Stimulated activated CD8-positive, alpha-beta memory T cell treated with anti-CD3 and anti-CD28 coated beads, Interleukin-4, amount 100 ng/mL, for 4 hours (primary cell): ENCODE measurements at places on chromosomes 4 and X.

GRCh38 chr4:41256131-41256739 lies 493 bp upstream of the UCHL1 start:
- DNase-seq, result no peak

DNA sequence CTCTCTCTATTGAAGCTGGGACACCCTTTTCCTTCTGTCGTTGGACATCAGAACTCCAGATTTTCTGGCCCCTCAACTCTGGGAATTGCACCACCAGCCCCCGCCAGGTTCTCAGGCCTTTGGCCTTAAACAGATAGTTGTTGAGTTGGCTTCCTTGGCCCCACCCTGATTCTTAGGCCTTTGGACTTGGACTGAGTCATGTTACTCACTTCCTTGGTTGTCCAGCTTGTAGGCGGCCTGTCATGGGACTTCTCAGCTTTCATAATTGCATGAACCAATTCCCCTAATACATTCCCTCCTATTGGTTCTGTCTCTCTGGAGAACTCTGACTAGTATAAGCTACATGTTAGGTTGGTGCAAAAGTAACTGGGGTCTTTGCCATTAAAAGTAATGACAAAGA lies 195.7 kb downstream of the GPAT3 start:
- DNase-seq, result no peak

GRCh38 chr4:185559915-185560281 lies 24.6 kb upstream of the PDLIM3 start:
- DNase-seq, result no peak

DNA sequence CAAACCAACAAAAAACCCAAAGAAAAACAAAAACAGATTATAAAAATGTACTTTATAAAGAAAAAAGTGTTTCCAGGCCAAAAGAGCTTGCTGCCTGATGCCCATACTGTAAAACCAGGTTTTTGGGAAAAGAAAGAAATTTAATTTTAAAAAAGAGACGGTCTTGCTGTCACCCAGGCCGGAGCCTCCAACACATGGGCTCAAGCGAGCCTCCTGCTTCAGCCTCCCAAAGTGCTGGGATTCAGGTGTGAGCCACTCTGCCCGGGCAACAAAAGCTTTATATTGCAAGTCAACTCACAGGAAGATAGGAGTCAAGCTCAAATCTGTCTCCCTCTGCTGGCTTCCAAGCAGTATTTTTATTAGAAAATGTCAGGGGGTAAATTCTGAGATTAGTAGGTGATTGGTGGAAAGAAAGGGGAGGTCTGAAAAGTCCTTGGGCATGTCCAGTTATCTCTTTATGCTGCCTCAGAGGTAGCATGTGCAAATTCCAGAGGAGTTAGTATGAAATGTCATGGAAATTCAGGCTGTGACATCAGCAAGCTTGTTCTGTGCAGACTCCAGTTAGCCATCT lies 39.4 kb downstream of the MGST2 start:
- DNase-seq, result no peak
